ENCODE measurements at places on chromosomes 1 and 21.
A peak's percentile ranks its signal among the peaks of the same experiment; 100 is the strongest.

GRCh38 chr1:43893006-43893405, 40.6 kb upstream of the ARTN start:
- no peak for DNase-seq

DNA sequence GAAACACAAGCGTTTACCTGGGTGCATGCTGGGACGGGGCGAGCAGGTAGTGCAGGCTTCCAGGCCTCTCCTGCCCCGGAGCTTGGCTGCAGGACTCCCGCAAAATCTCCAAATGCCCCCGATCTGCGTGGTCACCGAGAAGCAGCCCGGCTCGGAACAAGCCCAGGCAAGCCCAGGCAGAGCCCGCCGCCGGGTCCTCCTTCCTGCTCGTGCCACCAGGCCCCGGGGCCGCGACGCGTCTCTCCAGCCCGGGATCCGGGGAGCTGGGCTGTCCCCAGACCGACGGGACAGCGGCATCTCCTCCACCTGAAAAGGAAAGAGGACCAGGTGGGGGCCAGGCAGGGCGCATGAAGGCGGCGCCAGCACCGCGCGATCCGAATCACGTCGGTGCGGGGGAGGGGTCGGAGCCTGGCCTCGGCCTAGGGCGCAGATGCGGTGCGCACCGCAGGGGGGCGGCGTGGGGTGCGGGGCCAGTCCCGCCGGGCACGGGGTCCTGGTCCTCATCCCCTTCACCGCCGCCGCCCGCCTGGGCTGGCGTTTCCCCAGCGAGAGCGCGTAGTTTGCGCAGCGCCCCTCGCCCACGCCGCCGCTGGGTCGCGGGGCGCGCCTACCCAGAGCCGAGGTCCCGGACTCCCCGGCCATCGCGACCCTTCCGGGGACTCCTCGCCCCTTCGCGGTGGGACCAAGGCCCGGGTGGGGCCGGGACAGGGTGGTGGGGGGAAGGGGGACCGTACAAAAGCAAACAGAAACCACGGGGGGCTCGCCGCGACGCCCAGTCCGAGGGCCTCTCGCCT, 52.4 kb upstream of the H6PD start:
- no peak for DNase-seq

GRCh38 chr1:59486615-59487014, 189.7 kb downstream of the FGGY start:
- DNase-seq, result no peak

GRCh38 chr21:45893740-45894449, 87.7 kb upstream of the COL6A1 start:
- no peak for DNase-seq

GRCh38 chr1:241488739-241489138, 30.8 kb downstream of the FH start:
- DNase-seq, result no peak

GRCh38 chr1:116163533-116163932, 52.3 kb downstream of the MAB21L3 start:
- DNase-seq, result no peak

- DNase-seq, result no peak
These were observed 240.2 kb downstream of the USH2A start for GRCh38 chr1:216183007-216183406.

DNA sequence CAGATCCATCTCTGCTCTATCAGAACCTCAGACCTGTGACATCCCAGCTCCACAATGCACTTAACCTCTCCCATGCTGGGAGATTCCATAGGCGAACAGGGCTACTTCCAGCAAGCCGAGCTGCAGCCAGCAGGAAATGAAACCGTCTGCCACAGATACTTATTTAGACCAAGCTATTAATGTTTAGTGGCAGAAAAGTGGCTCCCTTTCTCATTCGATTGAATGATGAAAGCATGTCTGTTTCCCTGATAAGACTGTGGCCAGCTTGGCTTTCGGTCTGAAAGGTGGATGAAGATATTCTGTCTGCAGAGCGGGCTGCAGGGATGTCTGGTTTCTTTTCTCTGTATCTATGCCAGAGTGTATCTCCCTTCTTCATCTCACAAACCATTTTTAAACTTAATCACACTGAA, 146.4 kb downstream of the GREM2 start:
- DNase-seq, result no peak

DNA sequence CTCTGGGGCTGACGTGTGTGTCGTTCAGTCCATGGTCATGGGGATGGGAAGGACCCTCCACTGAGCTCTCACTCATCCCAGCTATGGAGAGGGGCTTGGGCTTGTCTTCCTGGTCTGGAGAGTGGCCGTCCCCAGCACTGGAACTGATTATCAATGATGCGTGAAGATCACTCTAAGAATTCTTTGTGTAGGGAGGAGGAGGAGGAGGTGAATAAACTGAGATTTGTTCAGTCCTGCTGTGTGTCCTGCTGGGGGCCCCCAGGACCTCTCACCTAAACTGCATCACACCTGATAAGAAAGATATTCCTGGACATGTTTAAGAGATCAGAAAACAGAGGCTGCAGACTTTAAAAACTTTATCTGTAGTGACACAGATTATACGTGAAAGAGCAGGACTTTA, 21.2 kb downstream of the RHOU start:
- DNase-seq, result no peak

DNA sequence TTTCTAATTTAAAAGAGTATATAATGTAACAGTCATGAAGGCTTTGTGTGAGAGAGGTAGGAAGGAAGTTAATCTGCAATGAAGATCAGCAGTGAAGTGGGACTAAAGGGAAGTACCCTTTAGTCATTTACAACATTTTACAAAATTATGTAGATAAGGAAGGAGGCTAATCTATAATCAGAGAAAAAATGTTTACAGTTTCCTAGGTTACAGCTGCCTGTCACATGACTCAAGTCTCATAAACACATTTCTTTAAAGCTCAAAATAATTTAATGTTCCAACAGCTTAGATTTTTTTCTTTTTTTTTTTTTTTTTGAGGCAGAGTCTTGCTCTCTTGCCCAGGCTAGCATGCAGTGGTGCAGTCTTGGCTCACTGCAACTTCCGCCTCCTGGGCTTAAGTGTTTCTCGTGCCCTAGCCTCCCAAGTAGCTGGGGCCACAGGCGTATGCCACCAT, 26.2 kb upstream of the CAP1 start:
- DNase-seq, result no peak

DNA sequence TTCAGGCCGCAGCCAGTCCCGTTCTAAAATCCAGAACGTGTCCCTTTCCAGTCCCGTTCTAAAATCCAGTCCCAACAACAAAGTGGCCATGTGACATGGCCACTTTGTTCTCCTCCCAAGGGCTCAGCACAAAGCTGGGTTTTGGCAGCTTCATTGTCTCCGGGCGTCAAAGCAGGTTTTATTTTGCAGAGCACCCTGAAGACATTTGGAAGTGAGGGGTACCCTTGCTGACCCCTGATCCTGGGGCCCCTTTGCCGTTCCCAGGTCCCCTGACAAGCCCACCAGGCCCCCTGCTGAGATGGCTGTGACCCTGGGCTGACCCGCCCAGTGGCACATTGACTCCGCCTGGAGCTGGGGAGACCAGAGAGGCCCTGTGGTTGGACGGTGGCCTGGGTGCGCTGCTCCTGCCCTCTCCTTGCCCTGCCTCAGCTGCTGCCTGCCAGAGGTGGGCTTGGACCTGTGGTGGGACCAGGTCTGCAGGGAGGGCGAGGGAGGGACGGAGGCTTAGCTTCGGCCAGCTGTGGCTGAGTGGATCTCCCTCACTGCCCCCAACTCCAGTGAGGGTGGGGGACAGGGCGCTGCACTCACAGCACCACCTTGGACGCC, 4.3 kb downstream of the PFKL start:
- DNase-seq, result no peak

DNA sequence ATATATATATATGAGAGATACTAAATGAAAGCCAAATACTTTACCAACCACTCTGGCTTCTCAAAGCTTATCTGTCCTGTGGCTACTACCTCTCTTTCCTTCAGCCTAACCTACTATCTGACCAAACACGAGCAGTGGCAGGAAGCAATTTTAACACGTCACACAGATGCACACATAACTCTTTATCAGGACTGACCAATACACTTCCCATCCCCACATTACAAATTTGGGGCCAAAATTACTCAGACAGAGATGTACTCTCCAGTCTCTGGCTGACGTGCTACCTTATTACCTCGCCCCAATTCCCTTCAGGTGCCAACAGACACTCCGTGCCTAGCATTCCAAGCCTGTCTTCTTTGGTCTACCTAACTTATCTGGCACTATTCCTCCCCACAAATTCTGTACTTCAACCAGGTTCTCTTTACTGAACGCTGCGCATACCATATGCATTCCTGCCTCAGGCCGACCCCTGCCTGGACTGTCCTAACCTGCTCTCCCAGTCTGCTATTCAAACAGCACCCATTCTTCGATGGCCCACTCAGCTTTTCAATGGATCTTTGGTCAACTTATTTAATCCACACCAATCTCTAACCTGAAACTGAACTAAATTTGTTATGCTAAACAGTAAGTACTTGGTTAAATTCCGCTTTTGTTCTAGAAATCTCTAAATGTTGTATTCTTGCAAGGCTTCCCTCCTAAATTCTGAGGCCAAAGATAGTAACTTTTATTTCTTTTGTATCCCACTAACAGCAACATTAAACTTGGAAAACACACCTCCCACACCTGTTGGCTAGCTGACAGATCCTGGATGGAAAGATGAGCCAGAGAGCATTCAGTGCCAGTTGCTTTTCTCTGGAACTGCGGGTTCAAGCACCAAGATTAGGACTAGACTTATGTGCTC, 27.9 kb downstream of the RERE start:
- no peak for DNase-seq

- no peak for DNase-seq
These were observed 10.3 kb downstream of the SIM2 start for GRCh38 chr21:36709030-36709867.

GRCh38 chr1:204126386-204126785, 25.5 kb downstream of the ETNK2 start:
- no peak for DNase-seq

GRCh38 chr21:28483301-28484035, 509.2 kb downstream of the LTN1 start:
- no peak for DNase-seq

DNA sequence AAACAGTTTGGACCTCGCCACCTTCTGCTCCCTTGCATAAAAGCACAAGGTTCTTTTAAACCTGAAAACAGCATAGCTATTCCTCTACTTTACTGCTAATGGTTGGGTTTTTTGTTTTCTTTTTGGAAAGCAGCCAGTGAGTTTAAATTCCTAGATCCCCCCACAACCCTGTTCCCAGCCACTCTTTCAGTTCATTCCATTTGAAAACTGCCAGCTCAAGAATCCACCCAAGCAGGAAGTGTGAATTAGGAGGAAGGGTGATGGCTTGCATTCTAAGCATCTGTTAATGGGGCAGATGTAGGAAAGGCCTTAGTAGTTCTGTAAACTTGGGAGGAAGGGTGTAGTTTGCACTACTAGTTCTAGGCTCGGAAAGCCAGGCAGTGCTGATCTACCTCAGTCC, 172.9 kb upstream of the HOOK1 start:
- DNase-seq, result no peak

DNA sequence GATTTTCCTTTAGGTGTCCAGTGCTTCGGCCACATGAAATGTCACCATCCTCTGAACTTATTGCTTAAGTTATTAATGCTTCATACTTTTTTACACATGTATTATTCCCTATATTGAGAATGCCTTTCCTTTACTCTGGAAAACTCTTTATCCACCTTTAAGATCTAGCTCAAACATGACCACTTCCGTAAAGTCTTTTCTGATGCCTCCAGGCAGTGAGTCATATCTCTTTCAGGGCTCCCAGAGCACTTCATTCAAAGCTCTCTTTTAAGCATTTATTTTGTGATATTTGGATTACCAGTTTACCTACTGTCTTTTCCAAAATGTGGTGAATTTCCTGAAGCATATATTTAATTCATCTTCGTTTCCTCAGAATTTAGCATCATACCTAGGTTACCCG, 178.9 kb downstream of the HS2ST1 start:
- DNase-seq, result no peak

GRCh38 chr21:44816761-44817505, 929 bp downstream of the SUMO3 start:
- no peak for DNase-seq

GRCh38 chr1:245589316-245589715, 434.5 kb downstream of the KIF26B start:
- DNase-seq, result no peak

GRCh38 chr1:217718873-217719272, 87.7 kb downstream of the SPATA17 start:
- DNase-seq, result no peak

- DNase-seq, result no peak
These were observed 89.1 kb upstream of the SLC25A33 start for GRCh38 chr1:9449976-9450696.

- DNase-seq, result no peak
These were observed 112.2 kb downstream of the GRIK3 start for GRCh38 chr1:36922071-36922470.

DNA sequence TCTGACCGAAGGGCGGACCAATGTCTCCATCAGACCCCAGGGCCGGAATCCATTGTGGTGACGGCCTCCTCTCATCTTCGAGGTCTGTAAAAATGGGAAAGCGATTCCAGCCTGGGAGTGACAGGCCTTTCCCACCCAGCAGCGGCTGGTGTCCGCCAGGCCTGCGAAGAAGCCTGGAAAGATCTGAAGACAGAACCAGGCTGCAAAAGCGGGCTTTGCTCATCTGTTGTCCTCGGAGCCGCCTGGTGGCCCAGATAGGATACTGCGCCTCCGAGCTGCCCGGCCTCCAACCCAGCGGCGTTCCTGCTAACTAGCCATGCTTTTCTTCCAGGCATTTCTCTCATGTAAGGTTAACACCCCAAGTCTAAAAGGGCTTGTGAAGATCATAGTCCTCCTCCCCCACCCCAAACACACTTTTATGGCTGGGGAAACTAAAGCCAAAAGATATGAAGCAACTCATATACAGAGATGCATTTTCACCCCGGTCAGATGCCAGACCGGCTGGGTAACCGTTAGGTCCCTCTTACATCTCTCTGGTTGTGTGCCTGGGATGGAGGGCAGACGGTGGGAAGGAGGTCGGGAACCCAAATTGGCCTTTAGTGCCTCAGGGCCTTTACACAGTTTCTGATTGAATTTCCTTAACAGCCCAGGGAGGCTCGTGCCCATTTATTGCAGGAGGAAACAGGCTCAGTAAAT, 1.9 kb upstream of the DHRS3 start:
- DNase-seq, result peak; percentile 94

- peak; percentile 25 for DNase-seq
These were observed 4.7 kb upstream of the SLC19A1 start for GRCh38 chr21:45546636-45547544.

- no peak for DNase-seq
These were observed 141.1 kb downstream of the TOMM20 start for GRCh38 chr1:234987415-234988154.

DNA sequence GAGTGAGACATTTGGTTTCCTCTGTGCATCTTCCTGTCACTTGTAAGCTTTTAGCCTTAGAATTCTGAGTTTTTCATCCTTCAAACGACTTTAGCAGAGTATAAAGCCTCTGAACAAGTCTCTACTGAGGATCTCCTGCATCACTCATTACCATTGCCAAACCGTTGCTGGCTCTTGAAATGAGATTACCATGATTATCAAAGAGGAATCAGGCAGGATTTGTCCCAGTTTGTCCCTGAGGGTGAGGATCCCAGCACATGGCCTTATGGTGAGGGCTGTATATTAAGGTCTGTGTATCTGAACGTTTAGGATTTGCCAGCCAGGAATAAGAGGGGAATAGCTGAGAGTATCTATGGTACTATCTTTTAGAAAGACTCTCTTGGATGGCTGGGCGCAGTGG, 169.5 kb upstream of the L1TD1 start:
- no peak for DNase-seq

Data from Peyer's patch (tissue), 4 donors.